ENCODE measurements at places on chromosomes 4 and X.

DNA sequence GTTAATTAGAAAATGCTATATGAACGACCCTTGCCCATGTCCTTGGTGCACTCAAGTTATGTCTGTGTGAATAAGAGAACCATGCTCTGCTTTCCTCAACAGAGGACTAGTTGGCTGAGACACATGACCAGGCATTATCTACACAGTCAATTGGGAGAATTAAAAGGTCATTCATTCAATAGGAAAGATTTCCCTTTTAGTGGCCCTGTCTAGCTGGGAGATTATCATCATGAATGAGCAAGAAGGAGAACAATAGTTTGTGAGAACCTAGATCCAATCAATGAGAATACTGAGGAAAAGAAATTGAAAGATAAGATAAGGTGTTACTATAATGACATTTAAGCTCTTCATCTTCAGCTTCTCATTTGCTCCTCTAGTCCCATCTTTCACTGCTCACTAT lies 1033.4 kb upstream of the LCORL start:
- no peak for DNase-seq

GRCh38 chrX:12480956-12481355 lies 310.3 kb upstream of the PRPS2 start:
- no peak for DNase-seq

GRCh38 chr4:1235381-1236102 lies 13.4 kb downstream of the CTBP1 start:
- DNase-seq = no peak

GRCh38 chrX:111445485-111445884 lies 33.5 kb upstream of the DCX start:
- no peak for DNase-seq

DNA sequence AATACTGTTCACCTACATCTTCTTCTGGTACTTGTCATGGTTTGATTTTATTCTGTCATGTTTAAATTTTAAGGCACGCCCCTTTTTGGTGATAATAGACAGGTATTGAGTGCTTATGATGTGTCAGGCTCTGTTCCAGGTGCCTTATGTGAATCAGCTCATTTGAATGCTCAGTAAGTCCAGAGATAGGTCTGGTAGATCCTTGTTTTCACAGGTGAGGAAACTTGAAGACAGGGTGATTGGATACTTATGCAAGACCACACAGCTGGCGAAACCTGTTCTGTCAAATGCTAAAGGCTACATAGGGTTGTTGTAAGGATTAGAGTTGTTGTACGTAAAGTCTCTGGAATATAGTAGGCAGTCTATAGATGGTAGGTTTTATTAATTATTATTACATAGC lies 9.6 kb upstream of the SLC25A14 start:
- DNase-seq = no peak

- DNase-seq = no peak
These were observed 35.8 kb upstream of the DYNLT3 start for GRCh38 chrX:37883196-37883595.

GRCh38 chr4:136751556-136751955 lies 780.7 kb downstream of the PCDH18 start:
- DNase-seq = no peak

DNA sequence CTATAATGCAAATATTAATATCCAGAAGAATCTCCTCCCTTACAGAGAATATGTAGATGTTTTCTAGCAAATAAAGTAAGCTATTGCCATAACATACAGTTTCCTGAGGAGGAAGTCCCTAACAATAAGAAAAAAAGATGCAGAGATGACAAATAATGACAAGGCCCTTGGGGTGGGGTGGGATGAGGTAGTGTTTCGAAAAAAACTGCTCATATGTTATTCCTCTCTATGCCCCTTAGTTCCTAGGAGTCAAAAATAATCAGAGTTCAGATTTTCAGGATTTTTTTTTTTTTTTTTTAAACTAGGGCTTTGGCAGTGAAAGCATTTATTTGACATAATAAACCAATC lies 99.0 kb downstream of the ZAR1 start:
- DNase-seq = no peak

- no peak for DNase-seq
These were observed 9.8 kb downstream of the HNRNPD start for GRCh38 chr4:82363896-82364487.

GRCh38 chr4:32798471-32799159 lies 2078.4 kb downstream of the PCDH7 start:
- DNase-seq = no peak

DNA sequence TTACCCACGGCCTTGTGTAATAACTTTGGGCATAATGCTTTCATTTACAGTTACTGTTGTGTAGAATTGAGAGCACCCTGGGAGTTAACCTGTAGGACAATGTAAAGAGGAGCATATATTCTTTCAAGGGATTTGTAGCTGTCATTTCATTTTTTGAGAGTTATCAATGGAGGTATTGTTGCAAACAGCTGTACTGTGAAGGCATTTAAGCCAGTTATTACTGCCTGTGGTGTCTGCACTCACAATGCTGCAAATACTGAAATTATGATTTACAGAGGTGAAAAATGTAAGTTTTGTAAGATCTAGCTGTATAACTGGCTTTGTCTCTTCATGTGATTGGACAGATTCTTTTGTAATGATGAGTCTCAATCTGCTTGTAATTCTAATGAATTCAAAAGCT lies 131.5 kb upstream of the FAT1 start:
- no peak for DNase-seq

DNA sequence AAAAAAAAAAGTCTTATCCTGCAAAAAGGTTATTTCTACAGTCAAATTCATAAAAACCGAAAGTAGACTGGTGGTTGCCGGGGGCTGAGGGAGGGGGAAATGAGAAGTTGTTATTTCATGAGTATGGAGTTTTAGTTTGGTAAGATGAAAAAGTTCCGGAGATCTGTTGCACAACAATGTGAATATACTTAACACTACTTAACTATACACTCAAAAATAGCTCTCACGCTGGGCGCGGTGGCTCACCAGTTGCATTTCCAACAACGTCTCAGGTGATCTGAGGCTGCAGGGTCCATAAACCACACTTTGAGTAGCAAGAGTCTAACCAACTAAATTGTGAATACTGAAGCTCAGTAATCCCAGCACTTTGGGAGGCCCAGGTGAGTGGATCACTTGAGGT lies 52.4 kb downstream of the ANOS1 start:
- DNase-seq = no peak

GRCh38 chr4:23888421-23889319 lies 1.2 kb downstream of the PPARGC1A start:
- no peak for DNase-seq

- no peak for DNase-seq
These were observed 136.1 kb upstream of the WDFY3 start for GRCh38 chr4:85102606-85103005.
